ENCODE measurements at places on chromosomes 4 and X.

GRCh38 chrX:119871245-119871598 is 311 bp downstream of the RNF113A start:
- no peak for DNase-seq

- DNase-seq: no peak
Observed at GRCh38 chrX:56782352-56782751, 53.3 kb downstream of the NBDY start.

DNA sequence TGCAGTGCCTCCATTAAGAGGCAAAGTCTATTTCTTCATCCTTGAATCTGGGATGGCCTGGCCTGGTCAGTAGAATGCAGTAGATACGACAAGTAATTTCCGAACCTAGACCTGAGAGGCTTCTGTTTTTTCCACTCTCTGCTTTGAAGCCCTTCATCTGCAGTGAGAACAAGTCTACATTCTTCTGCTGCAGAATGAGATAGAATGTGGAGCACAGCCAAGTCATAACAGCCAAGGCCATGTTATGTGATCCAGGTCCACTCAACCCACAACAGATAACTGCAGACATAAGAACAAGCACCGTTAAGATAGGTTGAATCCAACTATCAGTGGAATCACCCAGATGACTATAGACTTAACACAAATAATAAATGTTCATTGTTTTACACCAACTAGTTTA is 1297.7 kb downstream of the C4orf33 start:
- no peak for DNase-seq

DNA sequence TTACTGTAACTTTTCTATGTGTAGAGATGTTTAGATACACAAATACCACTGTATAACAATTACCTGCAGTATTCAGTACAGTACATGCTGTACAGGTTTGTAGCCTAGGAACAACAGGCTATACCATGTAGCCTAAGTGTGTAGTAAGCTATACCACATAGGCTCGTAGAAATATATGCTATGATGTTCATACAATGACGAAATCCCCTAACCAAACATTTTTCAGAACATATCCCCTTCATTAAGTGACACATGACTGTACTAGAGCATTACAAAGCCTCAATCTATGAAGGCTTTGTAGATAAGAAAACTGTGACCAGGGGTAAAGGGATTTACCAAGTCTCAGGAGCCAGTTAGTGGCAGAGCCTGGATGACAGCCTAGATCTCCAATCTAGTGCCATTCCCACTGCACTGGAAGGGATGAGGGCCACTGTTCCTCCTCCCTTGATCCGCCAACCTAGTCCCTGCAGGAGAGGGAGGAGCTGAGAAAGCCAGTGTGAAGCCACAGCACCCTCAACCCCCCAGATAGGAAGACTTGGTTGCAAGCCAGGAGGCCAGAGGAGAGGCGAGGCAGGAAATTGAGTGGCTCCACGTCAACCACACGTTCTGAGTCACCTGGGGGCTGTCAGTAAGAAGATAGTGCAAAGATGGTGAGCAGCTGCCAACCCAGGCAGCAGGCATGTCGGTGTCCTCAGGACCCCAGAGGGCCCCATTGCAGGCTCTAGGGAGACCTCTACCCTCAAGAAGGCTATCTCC is 227.7 kb downstream of the BCOR start:
- DNase-seq: no peak

- DNase-seq: no peak
Observed at GRCh38 chrX:124720532-124720931, 374.2 kb downstream of the SH2D1A start.

- DNase-seq: no peak
Observed at GRCh38 chr4:18292411-18292810, 270.9 kb upstream of the LCORL start.

GRCh38 chr4:64497491-64497890 is 88.2 kb upstream of the TECRL start:
- no peak for DNase-seq

DNA sequence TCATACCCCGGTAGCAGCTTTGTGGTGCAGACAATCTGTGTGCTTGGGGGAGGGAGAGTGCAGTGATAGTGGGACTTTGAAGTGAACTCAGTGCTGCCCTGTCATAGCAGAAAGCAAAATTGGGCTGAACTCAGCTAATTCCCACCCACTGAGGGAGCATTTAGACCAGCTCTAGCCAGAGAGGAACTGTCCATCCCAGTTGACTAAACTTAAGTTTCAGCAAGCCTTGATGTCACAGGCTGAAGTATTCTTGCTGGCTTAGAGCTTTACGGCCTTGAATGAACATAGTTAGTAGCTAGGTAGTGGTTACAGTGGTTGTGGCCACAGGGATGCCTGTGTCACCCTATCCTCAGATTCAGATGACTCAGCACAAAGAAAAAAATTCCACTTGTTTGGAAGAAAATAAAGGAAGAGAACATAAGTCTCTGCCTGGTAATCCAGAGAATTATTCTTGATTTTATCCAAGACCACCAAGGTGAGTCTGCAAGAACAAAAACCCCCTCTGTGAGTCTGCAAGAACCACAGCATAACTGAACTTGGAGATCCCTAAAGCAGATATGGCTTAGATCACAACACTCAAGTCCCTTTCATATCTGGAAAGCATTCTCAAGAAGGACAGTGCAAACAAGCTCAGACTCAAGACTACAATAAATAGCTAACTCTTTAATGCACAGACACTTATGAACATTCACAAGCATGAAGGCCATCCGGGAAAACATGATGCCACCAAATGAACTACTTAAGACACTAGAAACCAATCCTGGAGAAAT is 39.4 kb downstream of the ADH7 start:
- no peak for DNase-seq

- no peak for DNase-seq
Observed at GRCh38 chr4:39169426-39169825, 12.9 kb upstream of the WDR19 start.

- no peak for DNase-seq
Observed at GRCh38 chr4:163263606-163264005, 68.8 kb downstream of the NPY1R start.

GRCh38 chrX:20263474-20263873 is 3.2 kb downstream of the RPS6KA3 start:
- DNase-seq: no peak

GRCh38 chr4:159227984-159228383 is 125.1 kb downstream of the RAPGEF2 start:
- DNase-seq: peak; percentile 85

GRCh38 chrX:24426921-24427746 is 38.0 kb upstream of the PDK3 start:
- no peak for DNase-seq

GRCh38 chrX:53379747-53380146 is 42.7 kb downstream of the SMC1A start:
- DNase-seq: no peak

DNA sequence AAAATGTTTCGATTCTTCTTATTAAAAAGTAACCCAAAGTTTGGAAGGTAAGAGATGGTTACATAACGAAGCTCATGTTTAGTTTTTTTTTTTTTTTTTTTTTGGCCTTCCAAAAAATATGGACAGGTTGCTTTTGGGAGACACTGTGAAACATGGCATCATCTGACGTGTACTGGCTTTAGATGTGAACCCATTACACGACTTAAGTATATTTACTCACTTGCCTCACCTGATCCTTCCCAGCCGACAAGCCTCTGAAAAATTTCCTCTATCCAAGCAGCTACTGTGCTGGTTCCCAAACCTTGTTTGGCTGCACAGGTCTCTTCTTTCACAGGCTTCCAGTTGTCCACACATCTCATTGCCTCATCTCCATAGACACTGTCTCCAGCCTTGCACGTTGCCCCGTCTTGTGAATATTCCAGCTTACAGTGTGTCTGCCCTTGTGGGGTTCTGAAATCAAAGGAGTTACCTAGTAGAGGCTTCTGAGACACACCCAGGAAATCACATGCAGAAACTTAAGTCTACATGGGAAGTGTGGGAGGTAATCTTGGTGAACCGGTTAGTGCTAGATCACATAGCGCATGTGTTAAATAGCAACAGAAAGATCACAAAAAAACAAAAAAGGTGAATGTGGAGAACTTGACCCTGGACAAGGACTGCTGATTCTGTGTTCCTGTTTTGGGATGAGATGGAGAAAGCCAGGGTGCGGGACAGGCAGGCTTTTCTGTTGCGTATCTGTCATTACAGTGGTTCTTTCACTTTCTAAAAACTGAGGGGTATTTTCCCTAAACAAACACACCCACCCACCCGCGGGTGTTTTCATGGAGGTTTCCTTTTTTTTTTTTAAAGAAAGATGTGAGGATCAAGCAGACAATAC is 328.6 kb downstream of the ARHGAP10 start:
- no peak for DNase-seq

DNA sequence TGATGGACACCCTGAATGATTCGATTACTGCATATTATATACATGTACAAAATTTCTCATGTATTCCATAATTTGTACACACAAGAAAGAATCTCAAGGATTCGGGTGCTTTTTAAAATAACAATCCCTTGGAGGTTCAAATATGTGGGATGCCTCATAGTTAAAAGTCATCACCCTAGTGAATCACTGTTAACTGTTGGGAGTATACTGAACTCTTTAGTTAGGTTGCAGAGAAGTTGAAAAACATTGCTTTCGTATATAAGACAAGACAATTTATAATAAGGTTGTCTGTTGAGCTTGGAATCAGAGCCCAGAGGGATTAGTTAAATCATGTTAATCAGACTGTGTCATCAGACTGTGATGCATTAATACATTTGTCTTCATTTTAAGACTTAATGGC is 15.6 kb downstream of the DCK start:
- DNase-seq: no peak

DNA sequence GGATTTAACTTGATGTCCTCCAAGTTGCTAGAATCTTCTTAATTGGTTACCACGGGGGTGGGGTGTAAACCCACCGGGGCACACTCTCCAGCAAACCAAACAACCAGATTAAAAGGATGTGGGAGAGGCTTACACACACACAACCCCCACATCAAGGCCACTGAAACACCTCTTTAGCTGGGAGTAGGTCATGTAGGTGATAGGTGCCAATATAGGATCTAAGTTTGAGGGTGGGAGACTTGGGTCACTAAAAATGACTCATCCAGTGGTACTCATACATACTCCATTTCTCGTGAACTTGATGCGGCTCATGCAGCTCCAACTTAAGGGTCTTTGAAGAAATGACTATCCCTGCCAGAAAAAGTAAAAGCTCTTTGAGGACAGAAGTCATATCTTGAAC is 20.5 kb upstream of the CD40LG start:
- no peak for DNase-seq

DNA sequence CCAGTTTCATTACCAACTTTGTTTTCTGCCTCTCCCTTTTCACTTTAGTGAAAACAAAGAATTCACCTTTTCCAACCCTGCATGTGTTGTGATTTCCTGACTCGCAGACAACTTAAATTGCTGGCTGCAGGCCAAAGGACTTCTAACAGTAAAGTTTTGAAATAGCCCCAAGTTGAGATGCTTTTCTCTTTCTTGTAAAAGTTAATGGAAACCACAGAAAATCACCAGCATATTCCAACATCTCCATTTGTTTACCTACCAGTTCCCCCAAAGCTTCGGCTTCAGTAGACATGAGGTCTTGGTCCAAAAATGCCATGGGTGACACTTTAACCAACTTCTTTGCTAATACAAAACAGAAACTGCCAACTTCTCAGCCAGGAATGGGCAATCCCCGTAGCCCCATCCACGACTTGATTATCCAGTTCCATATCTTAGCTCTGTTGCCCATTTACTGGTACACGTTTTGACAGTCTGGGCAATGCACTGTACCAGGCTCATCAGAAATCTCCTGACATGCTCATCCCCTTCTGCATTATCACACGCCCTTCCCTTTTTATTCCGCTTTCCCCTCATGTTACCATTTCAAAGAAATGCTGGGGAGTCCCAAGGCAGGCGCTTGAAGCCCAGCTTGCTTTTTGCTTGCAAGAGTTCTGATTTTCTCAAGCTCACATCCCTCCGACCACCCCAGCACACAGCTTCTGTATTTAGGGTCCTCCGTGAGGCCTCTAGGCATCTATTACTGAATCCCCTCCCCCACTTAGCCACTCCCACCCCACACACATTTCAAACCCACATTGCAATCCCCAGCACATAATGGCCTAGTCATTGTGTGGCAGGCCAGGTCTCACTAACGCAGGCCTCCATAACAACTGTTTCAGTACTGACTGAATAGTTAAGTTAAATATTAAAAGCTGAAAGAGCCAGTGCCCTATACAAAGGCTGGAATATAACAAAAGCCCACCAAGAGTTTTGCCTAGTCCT is 137.9 kb upstream of the S100G start:
- no peak for DNase-seq

GRCh38 chrX:45036161-45036560 is 163.2 kb downstream of the KDM6A start:
- no peak for DNase-seq

DNA sequence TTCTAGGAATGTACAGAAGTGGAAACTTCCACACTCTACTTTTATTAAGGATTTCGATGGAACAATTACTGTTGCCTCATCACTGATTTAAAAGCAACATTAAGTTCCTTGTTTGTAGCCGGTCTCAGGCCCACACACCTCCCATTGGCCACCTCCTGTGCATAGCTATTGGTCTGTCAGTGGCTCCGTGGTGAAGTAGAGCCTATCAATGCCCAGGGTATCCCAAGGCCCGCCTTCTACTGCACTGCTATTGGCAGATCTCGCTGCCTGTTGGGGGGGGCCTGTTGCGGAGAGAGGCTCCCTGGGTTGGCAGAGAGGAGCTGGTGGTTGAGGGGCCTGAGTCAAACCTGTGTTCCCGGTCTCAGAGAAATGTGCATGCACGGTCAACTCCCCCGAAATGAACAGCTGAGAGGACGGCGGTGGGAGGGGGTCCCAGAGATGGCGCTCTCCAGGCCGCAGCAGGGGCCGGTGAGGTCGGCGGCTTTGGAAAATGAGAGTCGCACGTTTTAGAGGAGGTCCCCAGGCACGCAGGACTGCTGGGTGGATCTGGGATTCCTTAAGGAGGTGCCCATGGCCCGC is 4.9 kb upstream of the ARAF start:
- peak; percentile 81 for DNase-seq

- no peak for DNase-seq
Observed at GRCh38 chr4:143575331-143575730, 61.8 kb downstream of the SMARCA5 start.

DNA sequence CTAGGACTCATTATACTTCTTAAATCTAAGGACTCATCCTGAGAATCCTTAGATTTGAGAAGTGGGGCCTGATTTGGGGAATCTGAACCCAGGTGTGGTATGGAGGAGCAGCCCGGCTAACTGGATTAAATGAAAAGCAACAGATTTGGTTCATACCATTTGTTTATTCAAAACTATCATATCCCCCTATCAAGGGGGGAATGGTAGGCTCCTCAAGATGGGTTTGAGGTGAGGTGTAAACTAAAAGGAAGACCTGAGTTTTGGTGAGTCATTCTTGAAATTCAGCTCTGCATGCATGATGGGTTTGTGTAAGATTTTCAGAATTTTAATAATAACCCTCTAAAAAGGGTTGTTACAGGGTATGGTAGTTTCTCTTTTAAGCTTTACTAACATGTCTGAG is 53.4 kb downstream of the CASP6 start:
- no peak for DNase-seq

DNA sequence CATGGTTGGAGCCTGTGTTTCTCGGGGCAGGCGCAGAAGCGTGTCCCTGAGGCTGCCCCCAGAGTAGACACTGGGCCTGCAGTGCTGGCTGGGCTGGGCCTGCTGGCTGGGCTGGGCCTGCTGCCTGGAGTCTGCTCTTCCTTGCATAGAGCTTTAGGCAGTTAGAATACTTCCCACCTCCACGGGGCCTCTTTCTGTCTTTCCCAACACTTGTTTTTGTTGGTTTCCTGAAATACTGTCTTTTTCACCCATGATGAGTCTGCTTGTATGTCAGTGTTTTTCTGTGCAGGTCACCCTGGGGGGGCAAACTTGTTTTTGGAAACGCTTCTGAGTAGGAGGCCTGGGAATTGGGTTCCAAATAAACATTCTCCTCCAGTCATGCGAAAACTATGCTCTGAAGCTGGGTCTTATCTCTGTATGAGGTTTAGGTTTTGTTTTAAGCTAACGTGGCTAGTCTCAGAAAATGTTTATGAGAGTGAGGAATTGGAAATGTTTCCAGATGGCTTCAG is 32.2 kb downstream of the TRMT44 start:
- peak; percentile 96 for DNase-seq

Data from AG04450 (cell line).